H7 (cell line): ENCODE measurements at places on chromosomes 1 and 21. TPM values are rescaled to one million over a fixed set of nuclear protein-coding genes. Genes with fewer than 3 reads are reported as not detected.

The PKN2 gene
- total RNA-seq = 22.8 and 42.5 TPM in 2 replicates

The CENPF gene
- total RNA-seq = 76.7 and 167 TPM in 2 replicates

The ATP5PO gene
- total RNA-seq = 229 and 244 TPM in 2 replicates

The PCAT6 gene
- total RNA-seq = 3.4 and 7.4 TPM in 2 replicates

GRCh38 chr1:165826565-165827267 lies 698 bp upstream of the UCK2 start:
- no peak for DNase-seq

DNA sequence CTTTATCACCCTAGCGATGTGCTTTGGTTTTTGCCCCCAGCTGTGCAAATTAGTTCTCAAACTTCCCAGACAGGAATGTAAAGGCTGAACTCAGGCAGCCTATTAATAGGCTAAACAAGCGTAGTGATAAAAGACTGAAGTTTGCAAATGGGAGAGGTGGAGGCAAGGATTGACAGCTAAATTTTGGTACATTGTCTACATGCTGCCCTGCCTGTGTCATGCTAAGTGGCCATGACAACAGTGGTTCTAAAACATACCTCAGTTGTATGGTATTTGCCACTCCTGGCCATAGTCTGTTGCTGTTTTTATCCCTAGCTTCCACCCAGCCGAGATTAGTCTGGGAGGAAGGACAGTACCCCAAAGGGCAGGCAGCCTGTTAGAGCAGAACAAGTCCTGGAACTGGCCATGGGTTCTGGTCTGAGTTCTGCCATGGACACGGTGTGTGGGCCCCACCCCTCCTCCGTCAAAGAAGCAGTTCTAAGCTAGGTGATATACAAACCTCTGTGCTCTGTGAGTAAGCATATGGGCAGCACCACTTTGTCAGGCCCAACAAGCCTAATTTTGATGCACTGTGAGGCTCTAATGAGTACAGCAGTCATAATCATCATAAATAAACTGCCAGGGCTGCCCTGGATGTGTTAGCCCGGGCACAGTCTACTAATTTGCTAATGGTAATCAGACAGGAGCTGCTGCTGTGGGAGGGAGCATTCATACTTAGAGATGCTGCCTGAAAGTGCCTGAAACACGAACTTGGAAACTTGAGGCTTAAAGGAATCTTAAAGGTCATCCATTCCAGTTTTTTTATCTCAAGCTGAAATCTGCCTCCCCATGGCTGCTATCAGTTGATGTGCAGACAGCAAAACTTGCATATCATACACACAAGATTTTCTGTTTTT lies 177.1 kb downstream of the HHAT start:
- no peak for DNase-seq

GRCh38 chr1:10898921-10899320 lies 102.5 kb upstream of the CASZ1 start:
- no peak for DNase-seq

DNA sequence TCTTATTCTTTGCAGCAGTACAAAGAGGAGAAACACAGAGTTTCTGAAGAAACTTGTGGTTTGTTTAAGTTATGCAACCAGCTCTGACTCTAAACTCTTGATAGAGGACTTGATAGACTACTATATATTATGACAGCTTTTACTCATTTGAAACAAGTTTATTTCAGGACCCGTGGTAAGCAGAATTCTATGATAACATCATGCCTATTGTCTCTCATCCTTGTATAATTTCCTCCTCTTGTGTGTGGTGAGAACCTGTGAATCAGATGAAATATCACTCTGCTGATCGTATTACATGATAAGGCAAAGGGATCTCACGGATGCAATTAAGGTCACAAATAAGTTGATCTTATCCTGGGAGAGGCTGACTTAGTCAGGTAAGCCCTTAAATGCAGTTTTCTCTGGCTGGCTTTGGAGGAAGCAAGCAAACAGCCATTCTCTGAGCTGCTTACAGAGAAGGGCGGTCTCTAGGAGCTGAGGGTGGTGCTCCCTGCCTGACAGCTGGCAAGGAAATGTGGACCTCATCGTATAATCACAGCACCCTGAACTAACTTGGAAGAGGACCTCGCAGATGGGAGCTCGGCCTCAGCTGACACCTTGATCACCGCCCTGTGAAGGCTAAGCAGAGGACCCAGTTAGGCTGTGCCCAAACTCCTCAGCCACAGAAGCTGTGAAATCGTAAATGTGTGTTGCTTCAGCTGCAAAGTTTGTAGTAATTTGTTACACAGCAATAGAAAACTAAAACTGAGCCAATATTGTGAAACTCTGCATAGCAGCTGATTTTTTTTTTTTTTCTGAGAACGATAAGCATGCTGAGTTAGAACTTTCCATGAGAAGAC lies 151.1 kb upstream of the DPT start:
- no peak for DNase-seq

- no peak for DNase-seq
Measured at GRCh38 chr1:25134801-25135461, 97.4 kb downstream of the SYF2 start.

GRCh38 chr1:210626341-210626740 lies 297.6 kb downstream of the HHAT start:
- no peak for DNase-seq

DNA sequence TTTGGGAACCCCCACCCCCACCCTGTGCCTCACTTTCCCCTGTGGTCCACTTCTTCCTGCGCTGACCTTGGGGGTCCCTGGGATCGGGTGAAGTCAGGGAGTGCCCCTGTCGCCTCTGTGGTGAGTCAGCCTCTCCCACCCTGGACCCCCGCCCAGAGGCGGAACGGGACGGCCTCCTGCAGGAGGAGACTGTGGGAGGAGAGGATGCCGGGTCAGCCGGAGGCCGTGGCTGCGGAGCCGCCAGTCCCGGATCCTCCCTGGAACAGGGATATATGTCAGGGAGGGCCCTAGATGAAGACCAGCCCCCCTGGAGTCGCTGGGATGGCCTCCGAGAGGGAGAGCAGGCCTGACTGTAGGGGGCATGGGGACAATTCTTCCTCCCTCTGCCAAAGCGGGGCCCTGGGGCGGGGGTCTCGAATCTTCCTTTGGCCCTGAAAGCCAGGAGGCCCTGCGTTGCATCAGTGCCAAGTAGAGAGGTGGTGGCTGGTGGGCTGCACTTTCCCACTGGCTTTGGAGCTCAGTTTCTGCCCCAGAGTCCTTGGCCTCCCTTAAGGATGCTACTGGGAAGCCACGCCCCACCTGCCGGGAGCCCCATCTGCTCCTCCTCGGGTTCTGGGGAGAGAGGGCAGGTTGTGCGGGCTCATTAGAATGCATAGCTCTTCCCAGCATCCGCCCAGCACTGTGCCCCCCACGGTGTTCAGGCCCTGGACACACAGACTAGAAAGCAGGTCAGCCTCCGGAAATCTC lies 930 bp downstream of the ARHGEF10L start:
- peak; percentile 91 for DNase-seq

DNA sequence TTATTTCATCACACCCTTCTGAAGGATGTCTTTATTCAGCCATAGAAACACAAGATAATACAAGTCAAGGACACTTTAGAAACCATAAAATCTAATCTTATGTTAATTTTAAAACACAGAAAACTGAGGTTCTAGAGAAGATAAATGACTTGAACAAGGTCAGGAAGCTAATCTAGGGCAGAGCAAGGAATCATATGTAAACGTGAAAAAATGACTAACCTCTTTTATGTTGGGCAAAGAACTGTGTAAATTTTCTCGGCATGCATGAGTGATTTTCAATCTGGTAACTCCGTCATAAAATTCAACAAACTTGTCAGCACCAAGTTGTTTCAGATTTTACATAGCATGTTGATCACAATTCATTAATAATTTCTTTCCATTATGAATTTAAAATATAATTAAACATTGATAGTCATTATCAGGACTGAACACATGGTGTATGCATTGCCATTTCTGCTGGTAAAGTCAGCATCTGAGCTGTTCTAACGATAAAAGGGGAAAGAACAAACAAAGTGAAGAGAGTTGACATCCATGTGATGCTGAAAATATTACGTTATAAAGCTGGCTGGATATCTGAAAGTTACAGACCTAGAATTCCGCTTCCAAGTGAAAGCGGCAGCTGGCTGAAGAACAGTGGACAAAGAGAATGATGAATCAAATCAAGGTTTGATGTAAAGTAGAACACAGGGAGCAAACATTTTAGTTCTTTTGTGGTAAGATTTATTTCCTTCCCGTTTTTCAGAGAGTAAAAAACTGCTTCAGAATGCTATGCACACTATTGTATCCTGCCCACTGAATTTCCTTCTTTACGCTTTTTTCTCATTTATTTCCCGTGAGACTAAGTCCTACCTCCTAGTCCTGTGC lies 1037.4 kb upstream of the TMPRSS15 start:
- no peak for DNase-seq

- no peak for DNase-seq
Measured at GRCh38 chr1:165905853-165906252, 78.4 kb downstream of the UCK2 start.

- no peak for DNase-seq
Measured at GRCh38 chr21:35280231-35280630, 231.1 kb upstream of the RUNX1 start.

DNA sequence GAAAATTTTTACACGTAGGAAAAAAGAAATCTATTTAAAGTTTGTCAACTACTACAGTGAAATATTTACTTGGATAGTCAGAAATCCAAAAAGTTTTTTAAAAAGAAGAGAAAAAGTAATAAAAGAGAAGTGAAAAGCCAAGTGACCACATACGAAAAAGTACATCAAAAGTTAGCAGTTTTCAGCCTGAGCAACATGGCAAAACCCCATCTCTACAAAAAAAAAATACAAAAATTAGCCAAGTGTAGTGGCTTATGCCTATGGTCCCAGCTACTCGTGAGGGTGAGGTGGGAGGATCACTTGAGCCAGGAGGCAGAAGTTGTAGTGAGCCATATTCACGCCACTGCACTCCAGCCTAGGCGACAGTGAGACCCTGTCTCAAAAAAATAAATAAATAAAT lies 5.2 kb upstream of the MR1 start:
- DNase-seq = no peak

GRCh38 chr21:32414579-32415358 lies 2.3 kb downstream of the EVA1C start:
- DNase-seq = no peak

GRCh38 chr1:238960071-238960470 lies 426.3 kb upstream of the CHRM3 start:
- no peak for DNase-seq

DNA sequence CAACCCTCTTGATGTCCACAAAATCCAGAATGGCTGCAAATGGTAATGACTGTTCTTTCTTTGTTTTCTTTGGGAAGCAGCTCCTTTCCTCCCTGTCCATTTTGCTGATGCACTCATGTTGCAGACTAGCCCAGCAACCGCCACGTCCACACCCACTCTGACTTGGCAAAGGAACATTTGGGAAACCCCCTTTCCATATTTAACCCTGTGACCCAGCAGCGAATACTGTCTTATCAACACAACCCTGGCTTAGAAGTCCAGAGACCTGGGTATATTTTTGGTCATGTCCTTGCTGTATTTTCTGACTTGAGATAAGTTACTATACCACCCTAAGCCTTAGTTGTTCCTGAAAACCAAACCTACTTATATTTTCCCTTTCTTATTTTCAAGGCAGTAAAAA lies 18.1 kb upstream of the SHE start:
- no peak for DNase-seq
